Putamen (tissue), 1 donor: ENCODE measurements at places on chromosomes 4 and X.

DNA sequence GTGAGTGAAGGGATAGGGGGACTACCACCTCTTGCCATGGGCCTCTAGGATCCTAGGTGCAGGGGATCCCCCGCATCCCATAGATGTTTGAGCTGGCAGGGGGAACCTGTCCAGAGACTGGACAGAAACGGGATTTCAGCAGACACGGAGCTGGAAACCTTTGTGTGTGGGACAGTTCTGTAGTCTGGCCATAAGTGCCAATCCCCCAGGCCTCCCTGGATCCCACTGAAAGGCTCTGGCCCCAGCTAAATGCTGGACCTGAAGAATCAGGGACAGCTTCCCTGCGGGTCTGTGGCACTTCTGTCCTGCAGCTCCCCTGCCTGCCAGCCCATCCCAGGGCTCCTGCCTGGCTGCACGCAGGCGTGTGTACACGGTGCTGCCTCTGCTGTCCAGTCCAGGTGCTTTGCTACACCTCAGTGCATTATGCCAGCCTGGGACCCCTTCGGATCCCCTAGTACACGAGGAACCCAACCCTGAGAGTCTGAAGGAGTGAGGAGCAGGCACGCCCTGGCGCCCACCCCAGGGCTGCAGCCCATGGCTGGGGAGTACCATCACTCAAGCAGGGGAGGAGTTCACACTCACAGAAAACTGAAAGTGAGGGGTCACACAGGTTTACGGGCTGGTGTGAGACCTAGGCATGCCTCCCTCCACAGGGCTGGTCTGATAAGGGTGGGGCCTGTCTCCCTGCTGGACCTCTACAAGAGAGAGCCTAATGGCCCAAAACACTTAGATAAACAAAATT lies 703.0 kb downstream of the ARAP2 start:
- DNase-seq, result no peak

GRCh38 chrX:134764202-134764785 lies 106.0 kb upstream of the PLAC1 start:
- DNase-seq, result no peak

- DNase-seq, result no peak
Measured at GRCh38 chrX:75883446-75883845, 98.4 kb upstream of the MAGEE2 start.

- no peak for DNase-seq
Measured at GRCh38 chr4:15912961-15913630, 25.4 kb downstream of the FGFBP1 start.

- no peak for DNase-seq
Measured at GRCh38 chr4:53788621-53789020, 197.3 kb upstream of the LNX1 start.

GRCh38 chr4:145797278-145797677 lies 117.3 kb downstream of the C4orf51 start:
- no peak for DNase-seq

GRCh38 chr4:26821677-26822503 lies 38.8 kb upstream of the STIM2 start:
- DNase-seq, result no peak

- no peak for DNase-seq
Measured at GRCh38 chrX:110268886-110269285, 49.0 kb downstream of the AMMECR1 start.

DNA sequence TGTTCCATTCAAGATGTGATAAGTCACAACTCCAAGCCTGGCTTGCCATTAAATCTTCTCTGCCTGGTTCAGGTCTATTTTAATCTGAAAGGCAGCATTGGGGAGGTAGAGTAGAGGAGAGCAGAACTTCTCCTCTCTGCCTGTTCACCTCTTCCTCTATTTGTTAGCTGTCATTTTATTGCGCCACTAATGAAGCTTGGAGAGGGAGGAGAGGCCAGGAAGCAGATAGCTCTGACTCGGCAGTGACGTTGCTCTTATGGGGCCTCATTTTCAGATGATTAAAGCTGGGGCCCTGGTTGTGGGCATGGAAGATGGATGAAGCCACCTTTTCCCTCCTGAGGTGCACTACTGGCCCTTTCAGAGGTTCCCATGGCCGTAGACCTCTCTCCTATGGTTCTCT lies 207.3 kb downstream of the MID1IP1 start:
- DNase-seq, result no peak

DNA sequence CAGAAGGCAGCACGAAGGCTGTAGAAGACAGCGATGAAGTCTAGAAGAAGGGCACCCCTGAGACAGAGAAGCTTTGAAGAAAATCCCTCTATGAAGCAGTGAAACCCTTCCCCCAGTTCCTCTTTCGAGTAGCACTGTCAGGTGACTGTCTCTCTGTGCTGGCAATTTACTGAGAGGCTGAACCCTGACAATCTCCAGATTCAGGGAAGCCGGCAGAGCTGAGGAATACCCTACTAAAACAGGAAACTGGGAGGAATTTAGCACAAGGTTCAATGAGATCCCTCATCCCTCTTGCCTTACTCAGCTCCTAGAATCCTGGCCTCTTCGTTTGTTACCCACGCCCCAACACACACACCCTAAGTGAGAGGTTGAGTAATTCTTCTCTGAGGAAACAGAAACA lies 239.7 kb upstream of the NOCT start:
- peak; percentile 45 for DNase-seq

DNA sequence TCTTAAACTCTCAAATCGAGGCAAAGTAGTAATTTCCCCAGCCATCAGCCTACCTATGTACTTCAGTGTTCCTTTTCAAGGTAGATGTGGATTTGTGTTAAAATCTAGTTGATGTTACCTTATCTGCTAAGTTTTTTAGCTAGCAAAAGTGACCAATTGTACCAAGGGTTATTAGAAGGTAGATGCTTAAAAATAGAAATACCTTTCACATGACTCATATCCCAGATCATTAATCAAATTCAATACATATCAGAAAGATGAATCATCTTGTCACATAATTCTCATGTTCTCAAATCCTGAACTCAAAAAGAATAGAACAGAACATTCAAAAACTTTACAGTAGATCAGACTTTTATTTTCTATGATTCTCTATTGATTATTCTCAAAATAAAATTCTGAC lies 3.5 kb downstream of the ENAM start:
- DNase-seq, result peak; percentile 9

GRCh38 chr4:66279084-66279483 lies 608.8 kb upstream of the EPHA5 start:
- DNase-seq, result no peak

DNA sequence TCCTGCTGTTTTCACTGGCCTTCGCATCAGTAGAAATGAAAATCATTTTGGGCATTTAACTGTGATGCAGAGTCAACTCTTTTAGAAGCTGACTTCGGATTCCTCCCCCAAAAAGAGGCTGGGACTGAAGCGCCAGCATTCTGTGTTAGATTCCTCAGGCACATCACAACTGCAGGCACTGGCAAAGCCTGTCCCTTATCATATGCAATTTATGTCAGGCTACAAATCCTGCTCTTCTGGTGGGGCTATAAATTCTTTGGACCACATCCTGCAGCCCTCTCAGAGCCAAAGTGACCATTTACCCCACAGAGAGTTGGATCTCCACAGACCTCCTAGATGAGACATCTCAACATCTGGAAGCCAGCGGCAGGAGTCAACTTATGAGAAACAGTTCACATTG lies 138.4 kb downstream of the CBR4 start:
- no peak for DNase-seq

DNA sequence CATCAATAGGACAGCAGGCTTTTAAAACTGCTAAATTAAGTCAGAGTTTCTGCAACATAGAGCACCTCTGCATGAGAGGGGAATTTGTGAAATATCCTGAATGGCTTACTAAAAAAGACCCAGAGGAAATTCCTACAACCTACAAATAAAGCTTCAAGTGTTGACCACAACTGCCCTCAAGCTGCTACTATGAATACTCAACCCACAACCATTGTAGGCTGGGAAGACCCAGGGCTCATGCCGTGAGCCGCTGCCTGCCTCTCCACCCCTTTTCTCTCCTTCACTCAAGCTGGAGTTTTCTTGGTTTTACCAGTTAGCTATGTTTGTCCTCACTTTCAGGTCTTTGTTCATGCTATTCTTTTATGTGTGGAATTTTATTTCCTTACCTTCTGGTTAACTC lies 151.6 kb downstream of the EMCN start:
- DNase-seq, result no peak

GRCh38 chr4:6195602-6196319 lies 4.6 kb downstream of the JAKMIP1 start:
- DNase-seq, result no peak

DNA sequence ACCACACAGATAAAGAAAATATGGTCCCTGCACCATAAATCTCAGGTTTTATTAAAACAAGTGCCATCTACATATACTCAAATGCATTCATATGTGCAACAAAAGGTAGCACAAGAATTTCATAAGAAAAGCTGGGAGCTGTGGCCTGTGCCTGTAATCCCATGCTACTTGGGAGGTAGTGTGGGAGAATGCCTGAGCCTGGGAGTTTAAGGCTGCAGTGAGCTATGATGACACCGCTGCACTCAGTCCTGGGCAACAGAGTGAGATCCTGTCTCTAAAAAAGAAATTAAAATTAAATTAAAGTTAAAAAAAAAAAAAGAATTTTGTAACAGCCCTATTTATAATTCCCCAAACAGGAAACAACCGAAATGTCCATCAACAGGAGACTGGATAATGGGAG lies 81.3 kb upstream of the JADE1 start:
- DNase-seq, result no peak

- no peak for DNase-seq
Measured at GRCh38 chrX:67777148-67777547, 233.3 kb downstream of the AR start.

DNA sequence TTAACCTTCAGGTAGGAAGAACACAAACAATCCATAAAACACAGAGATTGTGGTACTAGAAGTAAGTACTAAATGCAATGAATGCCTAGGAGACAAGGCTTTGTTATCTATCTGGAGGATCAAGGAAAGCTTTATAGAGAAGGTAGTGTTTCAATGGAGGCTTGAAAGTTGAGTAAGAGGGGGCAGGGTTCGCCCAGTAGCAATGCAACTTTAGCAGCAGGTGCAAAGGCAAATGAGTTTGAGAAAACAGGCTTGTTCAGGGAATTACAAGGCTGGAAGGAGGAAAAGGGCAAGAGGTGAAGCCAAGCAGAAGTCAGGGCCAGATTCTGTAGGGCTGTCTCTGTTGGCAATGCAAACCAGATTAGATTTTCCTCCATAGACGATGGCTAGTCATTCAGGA lies 35.5 kb upstream of the AMELX start:
- DNase-seq, result no peak

GRCh38 chr4:155207534-155208257 lies 740 bp upstream of the NPY2R start:
- DNase-seq, result no peak

DNA sequence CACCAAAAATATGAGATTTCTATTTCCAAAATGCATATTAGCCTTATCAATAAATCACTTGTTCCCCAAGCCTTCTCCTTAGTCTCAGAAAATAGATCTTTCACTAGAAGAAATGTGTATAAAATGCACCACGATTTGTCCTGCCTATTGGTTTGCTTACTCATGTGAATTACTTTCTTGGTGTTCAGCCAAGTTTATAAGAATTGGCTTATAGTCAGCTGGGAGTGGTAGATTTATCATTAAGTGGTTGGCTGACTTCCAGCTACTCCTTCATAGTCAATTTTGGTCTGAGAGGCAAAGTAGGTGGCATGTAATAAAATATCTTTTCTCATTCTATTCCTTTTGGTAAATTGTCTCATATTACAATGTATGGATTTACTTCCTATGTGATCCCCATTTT lies 1.3 kb downstream of the SULT1E1 start:
- DNase-seq, result no peak

- no peak for DNase-seq
Measured at GRCh38 chr4:183244506-183244905, 75.6 kb downstream of the CLDN22 start.

DNA sequence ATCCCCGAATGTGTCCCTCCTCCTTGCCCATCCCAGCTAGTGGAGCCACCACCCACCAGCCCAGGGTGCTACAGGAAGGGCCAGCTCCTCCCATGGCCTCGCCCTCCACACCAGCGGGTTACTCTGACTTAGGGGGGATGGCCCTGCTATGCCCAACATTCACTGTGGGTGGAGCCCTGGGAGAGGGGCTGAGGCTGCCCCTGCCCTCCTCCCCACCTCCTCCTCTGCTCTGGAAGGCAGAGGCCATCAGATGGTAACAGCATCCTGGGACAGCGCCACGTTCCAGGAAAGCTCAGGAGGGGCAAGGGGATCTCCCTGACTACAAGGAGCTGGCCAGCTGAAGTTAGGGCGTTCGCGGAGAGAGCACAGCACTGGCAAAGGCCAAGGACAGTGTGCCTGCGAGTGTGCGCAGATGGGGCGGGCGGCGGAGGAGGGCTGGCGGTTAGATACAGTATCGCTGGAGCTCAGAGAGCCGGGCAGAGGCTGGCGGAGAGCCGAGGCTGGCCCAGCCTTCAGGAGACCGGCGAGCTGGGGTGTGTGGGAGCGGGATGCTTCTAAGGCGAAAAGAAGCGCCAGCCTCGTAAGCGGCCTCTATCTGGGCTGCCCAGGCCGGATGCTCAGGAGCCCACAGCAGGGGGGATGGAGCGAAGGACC lies 1.5 kb downstream of the JAKMIP1 start:
- no peak for DNase-seq

DNA sequence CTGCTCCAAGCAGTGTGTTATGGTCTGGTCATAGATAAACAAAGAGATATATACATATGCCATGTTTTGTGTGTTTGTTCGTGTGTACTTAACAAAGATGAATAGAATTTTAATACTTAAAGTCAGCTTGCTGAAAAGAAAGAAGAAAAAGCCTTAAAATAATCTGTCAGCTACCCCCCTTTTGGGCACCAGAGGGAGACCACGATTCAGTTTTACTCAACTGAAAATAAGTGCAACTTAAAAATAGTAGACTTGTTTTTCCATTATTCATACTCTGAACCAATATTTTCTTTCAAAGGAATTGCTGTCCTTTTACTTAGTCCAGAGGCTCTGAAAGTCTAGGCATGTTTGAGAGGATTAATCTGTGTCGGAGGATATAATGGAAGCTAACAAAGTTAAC lies 181.7 kb upstream of the AGTR2 start:
- no peak for DNase-seq

GRCh38 chrX:104270916-104271512 lies 16.3 kb upstream of the ESX1 start:
- peak; percentile 58 for DNase-seq

GRCh38 chr4:115310641-115311040 lies 197.2 kb upstream of the NDST4 start:
- DNase-seq, result no peak

DNA sequence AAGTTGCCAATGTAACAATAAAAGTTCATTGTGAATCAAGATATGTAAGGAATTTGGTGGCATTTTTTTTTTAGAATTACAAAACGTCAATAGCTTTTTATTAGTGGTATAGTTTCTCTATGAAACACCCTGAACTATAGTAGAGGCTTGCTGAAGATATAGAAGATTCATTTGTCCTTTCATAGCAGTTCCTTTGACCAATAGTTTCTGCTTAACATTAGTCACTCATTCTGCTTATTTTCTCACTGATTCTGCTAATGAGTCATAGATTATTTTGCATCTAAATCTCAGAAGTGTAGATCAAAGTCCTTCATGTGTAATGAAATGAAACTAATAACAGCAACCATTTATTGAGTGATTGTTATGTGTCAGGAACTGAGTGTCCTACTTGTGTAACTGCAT lies 205.0 kb upstream of the TET2 start:
- no peak for DNase-seq
